ENCODE measurements at places on chromosomes 1 and 21. TPM values are rescaled to one million over a fixed set of nuclear protein-coding genes. Genes with fewer than 3 reads are reported as not detected.

GRCh38 chr1:11335417-11336056 lies 62.5 kb downstream of the UBIAD1 start:
- H3K4me1 ChIP-seq = peaks cover 3% of the 10 kb centered on the region
- no peak overlapping the region for H3K27ac ChIP-seq
- peaks cover 79% of the 10 kb centered on the region for H3K27me3 ChIP-seq
- H3K4me3 ChIP-seq = no peak overlapping the region
- no peaks in the 10 kb centered on the region for H3K36me3 ChIP-seq
- DNase-seq = no peak

GRCh38 chr1:41576206-41576605 lies 91.7 kb upstream of the EDN2 start:
- no peaks in the 10 kb centered on the region for H3K27me3 ChIP-seq
- H3K27ac ChIP-seq = no peak overlapping the region
- no peaks in the 10 kb centered on the region for H3K4me1 ChIP-seq
- H3K36me3 ChIP-seq = no peaks in the 10 kb centered on the region
- DNase-seq = no peak

- H3K27ac ChIP-seq = no peak overlapping the region
- peak; percentile 69 for DNase-seq
- H3K27me3 ChIP-seq = no peaks in the 10 kb centered on the region
- H3K36me3 ChIP-seq = no peaks in the 10 kb centered on the region
These were observed 4.4 kb upstream of the ZNF692 start for GRCh38 chr1:248862998-248863881.

DNA sequence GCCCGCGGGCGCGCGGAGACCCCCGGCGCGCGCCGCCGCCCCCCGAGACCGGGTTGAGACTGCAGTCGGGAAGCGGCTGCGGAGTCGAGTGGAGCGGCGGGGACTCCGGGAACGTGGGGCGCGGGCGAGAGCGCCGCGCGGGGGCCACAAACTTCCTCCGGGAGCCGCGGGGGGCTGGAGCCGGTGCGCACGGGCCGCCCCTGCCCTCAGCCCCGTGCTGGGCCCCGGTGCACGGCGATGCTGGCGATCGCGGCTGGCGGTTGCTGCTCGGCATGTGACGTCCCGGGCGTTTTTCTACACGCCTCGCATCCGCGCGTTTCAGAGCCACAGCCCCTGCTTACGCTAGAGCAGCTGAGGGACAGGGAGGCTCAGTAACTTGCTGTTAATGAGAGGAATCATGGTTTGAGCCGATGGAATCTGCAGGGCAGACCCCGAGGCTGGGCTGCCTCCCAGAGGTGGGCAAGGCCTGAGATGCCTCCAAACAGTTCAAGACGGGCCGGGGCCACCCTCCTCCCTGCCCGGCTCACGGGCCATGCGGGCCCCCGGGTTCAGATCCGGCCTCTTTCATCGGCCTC lies 520 bp downstream of the TMEM201 start:
- H3K27me3 ChIP-seq = no peaks in the 10 kb centered on the region
- H3K4me3 ChIP-seq = peak overlapping the region; percentile 61
- H3K27ac ChIP-seq = peak overlapping the region; percentile 63
- no peak for DNase-seq
- peaks cover 35% of the 10 kb centered on the region for H3K4me1 ChIP-seq

The MFAP2 gene
- polyA plus RNA-seq = not detected

- H3K27me3 ChIP-seq = no peaks in the 10 kb centered on the region
- no peak overlapping the region for H3K4me3 ChIP-seq
- H3K27ac ChIP-seq = no peak overlapping the region
- no peak for DNase-seq
These were observed 12.4 kb downstream of the C1orf198 start for GRCh38 chr1:230855886-230856285.

GRCh38 chr1:183642166-183642565 lies 6.6 kb upstream of the ARPC5 start:
- H3K4me3 ChIP-seq = no peak overlapping the region
- peaks cover 5% of the 10 kb centered on the region for H3K4me1 ChIP-seq
- H3K36me3 ChIP-seq = no peaks in the 10 kb centered on the region

DNA sequence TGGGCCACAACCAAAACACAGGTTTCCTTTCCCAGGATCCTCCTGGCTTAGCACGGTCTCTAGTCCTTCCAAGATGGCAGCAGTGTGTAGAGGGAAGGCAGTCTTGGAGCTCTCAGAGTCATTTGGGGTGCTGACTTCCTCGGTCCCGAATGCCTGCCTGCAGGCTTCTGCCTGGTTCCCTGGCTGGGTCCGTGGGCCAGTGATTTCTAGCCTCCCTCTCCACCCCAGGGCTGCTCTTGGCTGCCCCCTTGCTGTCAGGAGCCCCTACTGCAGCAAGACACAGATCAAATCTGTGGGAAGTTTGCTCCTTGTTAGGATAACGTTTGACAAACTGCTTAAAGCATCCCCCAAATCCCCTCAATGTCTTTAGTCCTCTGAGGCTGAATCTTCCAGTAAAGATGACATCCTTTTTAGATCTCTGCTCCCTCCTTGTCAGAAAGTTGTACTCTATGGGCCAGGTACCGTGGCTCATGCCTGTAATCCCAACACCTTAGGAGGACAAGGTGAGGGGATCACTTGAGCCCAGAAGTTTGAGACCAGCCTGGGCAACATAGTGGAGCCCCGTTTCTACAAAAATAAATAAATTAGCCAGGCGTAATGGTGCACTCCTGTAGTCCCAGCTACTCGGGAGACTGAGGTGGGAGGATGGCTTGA lies 272.5 kb downstream of the RRAGC start:
- no peaks in the 10 kb centered on the region for H3K27me3 ChIP-seq
- H3K4me3 ChIP-seq = 0 out of 2 replicates have a peak overlapping the region, but pooled peaks have one; percentile 6
- no peaks in the 10 kb centered on the region for H3K4me1 ChIP-seq
- H3K27ac ChIP-seq = no peak overlapping the region
- DNase-seq = peak; percentile 87

The ZNF678 gene
- 6.1 TPM for polyA plus RNA-seq

DNA sequence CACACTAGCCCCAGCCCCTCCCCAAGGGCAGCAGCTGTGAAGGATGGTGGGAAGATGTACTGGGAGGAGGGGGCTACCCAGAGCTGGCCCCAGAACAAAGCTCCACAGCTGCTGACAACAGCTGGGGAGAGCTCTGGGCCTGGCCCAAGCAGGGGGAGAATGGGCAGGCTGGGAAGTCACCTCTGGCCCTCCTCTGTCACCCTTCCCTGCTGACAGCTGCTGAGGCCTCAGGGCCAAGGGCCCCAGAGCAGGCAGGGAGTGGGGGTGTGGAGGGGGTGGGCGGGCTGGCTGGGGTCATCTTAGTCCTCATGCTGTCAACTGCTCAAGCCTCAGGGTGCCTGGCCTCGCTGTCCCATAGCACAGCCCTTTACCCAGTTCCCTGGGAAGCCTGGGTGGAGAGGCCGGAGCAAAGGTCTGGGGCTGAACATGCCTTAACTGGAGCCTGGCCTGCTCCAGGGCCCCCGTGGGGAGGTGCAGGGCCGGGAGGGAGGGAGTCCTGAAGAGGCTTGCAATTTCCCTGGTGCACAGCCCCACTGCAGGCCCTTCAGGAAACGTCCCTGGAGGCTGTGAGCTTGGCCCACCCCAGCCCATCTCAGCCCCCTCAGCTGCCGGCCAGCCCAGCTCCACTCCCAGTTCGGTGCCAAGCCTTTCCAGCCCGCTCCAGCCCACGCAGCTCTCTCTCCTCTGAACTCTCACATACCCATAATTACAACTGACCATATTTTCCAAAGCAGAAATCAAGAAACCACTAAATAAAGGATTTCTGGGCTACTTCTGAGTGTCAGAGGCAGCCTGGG lies 25.7 kb downstream of the HSPG2 start:
- peaks cover 27% of the 10 kb centered on the region for H3K36me3 ChIP-seq
- peak overlapping the region; percentile 60 for H3K27ac ChIP-seq
- H3K4me3 ChIP-seq = no peak overlapping the region

Data from K562 (cell line).